ENCODE measurements at places on chromosomes 3 and 15.
A peak's percentile ranks its signal among the peaks of the same experiment; 100 is the strongest.

DNA sequence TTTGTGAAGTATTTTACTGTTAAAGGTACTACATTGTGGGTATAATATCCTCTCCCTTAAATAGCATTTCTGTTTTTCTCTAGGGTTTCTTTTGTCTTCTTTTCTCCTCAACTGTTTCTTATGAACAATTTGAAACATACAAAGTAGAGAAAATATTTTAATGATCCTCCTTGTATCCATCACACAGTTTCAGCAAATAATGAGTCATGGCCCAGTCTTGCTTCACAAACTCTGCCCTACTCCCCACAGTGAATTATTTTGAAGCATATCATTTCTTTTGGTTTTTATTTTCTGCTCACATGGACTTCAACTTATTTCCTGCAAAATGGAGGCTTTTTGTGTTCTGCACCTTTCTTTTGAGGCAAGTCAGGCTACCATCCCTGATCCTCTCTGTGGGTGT, 6.1 kb upstream of the SCAANT1 start:
- no peak for DNase-seq

DNA sequence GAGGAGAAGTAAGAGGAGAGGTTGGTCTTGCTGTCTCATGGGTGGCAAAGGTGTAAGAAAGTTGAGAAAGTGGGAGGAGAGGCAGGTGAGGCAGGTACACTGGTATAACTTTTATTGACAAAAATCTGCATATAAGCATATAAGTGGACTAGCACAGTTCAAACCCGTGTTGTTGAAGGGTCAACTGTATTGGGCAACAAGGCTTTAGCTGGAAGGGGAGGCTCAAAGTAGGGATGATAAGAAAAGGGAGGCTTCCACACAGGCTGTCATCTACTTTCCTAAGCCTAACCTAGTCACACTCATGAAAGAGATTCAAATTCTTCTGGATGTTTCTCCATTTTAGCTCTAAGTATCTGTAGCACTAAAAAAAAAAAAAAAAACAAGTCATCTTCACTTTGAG, 188.1 kb upstream of the SEMA6D start:
- DNase-seq = no peak

DNA sequence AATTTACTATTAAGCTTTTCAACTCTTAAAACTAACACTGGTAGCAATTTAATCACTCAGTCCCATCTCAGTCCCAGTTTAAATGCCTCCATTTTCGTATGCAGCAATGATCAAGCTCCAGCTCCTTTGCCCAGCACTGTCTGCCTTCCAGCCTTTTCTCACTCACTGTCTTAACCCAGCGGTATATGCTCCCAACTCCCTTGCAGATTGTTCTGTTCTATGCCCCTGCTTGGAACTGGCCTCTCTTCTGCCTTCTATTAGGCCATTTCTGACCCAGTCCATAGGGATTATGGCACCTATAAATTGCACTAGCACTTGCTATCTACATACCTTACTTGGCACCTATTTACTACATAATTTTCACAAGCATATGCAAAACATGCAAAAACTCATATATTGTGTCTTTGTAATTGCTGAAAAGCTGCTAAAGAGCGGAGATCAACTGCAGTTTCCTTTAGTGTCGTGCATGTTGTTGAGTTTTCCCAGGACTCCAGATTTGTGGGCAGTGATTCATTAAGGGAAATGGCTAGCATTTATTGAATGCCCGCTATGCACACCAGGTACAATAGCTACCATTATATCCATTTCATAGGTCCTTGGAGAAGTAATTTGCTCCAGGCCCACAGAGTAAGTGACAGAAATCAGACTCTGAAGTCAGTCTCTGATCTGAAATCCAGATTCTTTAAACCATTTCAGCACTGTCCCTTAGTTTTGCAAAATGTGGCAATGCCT, 24.4 kb downstream of the CRBN start:
- no peak for DNase-seq

DNA sequence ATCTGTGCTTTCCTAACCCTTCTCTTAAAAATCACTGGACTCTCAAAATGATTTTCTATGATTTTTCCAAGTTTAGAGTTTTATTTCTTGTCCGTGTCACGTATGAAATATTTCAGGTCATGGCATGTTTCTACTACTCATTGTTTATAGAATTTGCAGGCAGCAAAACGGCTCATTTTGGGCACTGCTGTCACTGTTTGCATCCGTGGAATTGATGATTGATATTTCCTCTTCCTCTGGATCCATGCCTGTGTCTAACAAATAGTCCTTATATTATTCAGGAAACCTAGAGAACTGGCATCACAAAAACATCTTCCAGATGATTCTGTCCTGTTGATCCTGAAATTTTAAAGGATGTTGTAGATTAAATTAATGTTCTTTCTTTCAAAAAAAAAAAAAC, 47.6 kb downstream of the LARS2 start:
- DNase-seq = no peak

GRCh38 chr3:128432971-128433836, 33.5 kb downstream of the DNAJB8 start:
- no peak for DNase-seq

GRCh38 chr3:355622-356021, 159.1 kb downstream of the CHL1 start:
- DNase-seq = peak; percentile 70

GRCh38 chr3:72123908-72124441, 339.0 kb upstream of the PROK2 start:
- DNase-seq = peak; percentile 81

DNA sequence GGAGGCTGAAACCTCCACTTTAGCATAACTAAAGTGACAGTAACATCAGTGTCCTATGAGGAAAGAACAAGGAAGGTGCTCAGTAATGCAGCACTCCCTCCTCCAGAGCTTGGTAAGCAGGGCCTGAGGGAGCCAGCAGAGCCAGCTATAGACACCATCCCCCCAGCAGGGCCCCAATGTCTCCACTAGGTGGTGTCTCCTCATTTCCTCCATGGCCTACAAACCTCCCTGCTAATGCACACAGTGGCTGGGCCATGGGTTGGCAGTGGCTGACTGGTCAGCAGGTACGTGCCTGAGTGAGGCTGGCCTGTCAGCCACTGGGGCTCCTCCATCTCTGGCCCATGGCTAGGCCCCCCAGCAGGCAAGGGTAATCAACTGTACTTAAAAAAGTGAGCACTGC, 13.6 kb downstream of the MRPS25 start:
- peak; percentile 61 for DNase-seq

DNA sequence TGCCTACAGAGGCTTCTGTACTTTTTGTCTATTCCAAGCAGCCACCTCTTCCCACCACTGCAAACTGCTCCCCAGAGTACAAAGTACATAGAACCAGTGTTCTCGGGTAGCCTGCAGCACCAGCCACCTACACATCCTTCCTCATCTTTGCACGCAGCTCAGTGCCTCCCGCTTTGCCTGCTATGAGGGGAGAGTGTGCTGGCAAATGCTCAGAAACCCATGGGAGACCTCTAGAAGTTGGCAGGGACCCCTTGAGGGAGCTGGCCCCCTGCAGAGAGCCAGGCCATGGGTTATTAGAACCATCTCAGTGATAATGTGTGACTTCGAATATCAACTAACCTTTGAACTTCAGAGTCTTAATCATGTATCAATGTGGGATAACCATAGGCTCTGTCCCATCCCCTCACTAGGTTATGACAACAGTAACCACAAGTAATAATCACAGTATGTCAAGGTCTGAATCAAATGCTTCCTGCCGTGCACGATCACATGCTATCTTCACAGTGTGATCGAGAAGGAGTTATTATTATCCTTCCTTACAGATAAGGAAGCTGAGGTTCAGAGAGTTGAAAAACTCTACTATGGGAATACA, 22.8 kb upstream of the SMAD3 start:
- DNase-seq = peak; percentile 68

DNA sequence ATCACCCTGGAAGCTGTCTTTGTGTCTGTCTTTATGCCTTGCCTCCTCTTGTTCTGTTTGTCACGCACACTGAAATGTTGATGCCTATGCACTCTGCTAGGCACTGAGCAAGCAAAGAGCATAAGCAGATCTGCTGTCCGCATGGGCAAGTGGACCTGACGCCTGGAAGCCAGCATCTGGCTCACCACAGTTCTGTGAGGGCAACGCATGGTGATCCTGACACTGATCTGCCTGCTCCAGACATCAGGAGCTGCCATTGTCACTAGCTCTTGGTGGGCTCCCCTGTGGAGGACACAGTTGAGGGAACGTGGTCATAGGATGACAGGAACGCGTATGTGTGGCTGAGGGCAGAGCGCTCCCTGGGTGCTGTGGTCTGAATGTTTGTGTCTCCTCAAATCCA, 234.6 kb downstream of the ADAMTS17 start:
- DNase-seq = no peak

DNA sequence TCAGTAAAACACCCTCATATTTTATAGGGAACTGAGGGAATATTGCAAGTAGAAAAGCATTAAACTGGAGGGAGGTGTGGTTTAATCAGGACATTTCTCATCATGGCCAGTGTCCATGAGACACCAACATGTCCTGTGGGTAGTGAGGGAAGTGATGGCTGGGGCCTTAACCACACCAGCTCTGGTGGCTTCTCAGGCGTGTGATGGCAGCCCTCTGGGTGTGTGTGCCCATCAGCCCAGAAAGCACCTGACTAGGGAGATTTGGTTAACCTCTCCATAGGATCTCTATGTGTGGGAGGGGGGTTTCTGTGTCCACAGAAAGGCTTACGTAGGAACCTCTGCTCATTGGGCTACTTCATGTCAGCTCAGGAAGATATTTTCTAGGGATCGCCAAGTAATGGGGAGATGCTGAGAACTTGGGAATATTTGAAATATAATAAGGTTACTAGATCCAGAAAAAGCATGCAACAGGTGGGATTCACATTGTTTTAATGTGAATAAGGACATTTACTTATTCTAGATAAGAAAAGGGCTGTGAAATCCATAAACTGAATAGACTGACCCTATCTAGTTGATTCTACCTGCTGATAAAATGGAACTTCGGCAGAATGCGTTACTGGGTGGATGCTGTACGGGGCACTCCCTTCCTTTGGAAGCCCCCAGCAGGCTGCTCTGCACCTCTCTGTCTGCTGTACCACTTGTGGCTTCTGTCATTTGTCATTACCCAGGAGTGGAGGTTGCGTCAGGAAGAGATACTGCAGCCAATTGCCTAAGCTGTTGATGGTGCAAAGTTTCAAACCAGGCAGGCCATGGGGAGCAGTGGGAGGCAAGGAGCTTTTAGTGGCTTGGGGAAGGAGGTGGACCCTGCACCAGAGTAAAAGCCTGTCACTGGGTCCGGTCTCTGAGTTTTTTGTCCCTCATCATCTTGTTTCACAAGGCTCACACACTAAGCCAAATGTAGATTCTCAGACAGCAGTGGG, 21.5 kb downstream of the PDHB start:
- no peak for DNase-seq

- DNase-seq = no peak
Measured at GRCh38 chr3:73706771-73707170, 82.0 kb upstream of the PDZRN3 start.

DNA sequence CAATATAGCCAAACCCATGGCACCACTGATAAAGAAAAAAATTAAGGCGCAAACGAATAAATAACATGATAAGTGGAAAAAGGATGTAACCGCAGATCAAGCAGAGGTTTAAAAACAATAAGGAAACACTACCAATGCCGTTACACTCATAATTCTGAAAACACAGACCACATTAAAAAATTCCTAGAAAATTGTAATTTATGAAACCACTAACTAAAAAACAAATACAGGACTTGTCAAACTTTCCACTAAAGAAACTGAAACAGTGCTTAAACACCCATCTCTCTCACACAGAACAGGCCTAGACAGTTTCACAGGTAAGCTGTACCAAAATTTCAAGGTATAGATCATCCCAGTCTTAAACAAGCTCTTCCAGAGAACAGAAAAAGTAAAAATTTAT, 28.4 kb downstream of the PCSK6 start:
- DNase-seq = no peak

GRCh38 chr15:88681610-88682221, 42.9 kb downstream of the ISG20 start:
- no peak for DNase-seq

GRCh38 chr3:189561256-189561655, 69.9 kb upstream of the TP63 start:
- DNase-seq = peak; percentile 2

- DNase-seq = no peak
Measured at GRCh38 chr3:117228466-117228865, 518.9 kb downstream of the TUSC7 start.

All from mesenchymal stem cell (in vitro differentiated cells and primary cell).